Sciatic nerve (tissue), 2 donors: ENCODE measurements at places on chromosomes 3 and 15.

DNA sequence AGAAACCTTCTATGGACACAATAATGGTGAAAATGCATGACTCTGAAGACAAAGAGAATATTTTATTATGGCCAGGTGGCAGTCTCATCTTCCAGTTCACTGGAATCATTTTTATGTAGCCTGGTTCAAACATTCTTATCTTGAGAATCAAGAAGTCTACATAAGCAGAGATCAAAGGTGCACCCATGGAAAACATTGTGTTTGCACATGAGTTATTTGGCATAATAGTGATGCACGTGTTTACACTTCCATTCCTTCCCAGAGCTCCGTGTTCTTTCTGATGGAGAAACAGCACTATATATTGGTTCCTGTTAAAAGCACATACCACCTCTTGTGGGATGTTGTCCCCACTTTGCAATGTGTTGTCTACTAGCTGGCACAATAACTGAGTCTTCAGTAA, 572.2 kb downstream of the GRM7 start:
- no peak for DNase-seq

DNA sequence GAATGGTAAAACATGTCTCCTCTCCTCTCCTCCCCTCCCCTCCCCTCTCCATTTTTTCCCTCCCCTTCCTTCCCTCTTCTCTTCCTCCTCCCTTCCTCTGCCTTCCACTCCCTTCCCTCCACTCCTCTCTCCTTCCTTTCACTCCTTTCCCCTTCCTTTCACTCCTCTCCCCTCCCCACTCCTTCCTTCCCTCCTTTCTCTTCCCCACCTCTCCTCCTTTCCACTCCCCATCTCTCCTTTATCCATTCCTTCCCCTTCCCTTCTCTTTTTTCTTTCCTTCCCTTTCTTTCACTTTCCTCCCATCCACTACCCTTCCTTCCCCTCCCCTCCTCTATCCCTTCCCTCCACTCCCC, 621.9 kb downstream of the AGBL1 start:
- DNase-seq: no peak

- no peak for DNase-seq
These were observed 220.2 kb upstream of the LRTM1 start for GRCh38 chr3:55147856-55148720.

- no peak for DNase-seq
These were observed 149.2 kb upstream of the LINGO1 start for GRCh38 chr15:77781946-77782240.

- no peak for DNase-seq
These were observed 144.2 kb downstream of the ANO10 start for GRCh38 chr3:43477600-43477999.

DNA sequence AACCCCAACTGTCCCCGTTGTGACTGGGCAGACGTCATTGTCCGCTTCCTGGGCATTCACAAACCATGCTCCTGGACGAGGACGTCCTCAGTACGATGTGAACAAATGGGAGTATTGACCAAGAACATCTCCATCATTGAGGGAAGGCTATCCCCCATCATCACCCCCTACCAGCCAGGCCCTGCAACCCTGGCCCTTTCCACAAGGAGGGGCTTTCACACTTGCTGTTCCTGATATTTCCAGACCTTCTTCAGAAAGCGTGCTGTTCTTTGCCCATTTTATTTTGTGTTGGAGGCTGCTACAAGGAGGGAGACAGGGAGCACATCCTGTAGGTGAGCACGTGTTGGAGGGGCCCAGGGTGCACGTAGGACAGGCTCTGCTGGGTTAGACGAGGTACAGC, 277.0 kb upstream of the LRRC3B start:
- no peak for DNase-seq

GRCh38 chr3:50454481-50455070, 48.9 kb downstream of the CACNA2D2 start:
- DNase-seq: no peak

GRCh38 chr15:87135109-87135508, 1055.4 kb downstream of the AGBL1 start:
- DNase-seq: no peak

GRCh38 chr3:144273601-144274000, 302.0 kb downstream of the DIPK2A start:
- no peak for DNase-seq

DNA sequence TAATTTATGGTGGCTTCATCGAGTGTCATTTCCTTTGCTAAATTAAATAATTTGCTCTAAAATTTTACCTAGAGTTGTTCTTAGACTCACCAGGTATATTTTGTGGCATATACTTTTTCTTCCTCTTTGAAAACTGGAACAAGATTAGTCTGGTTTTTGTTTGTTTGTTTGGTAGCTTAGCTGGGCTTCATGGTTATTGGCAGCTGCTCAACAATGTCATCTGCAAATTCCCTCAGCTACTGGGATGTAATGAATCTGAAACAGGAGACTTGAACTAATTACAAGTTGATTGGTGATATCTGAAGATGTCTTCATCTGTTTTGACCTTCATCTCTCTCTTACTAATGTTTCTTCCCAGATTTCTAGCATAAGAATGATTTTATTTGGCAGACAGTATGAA, 270.5 kb upstream of the P2RY1 start:
- no peak for DNase-seq

GRCh38 chr3:106025151-106025722, 156.4 kb upstream of the CBLB start:
- peak; percentile 58 for DNase-seq

GRCh38 chr15:98714922-98715321, 66.6 kb downstream of the IGF1R start:
- no peak for DNase-seq

- no peak for DNase-seq
These were observed 42.1 kb upstream of the TSPAN3 start for GRCh38 chr15:77112838-77113504.

- no peak for DNase-seq
These were observed 36.5 kb downstream of the DZIP1L start for GRCh38 chr3:138078901-138079344.

DNA sequence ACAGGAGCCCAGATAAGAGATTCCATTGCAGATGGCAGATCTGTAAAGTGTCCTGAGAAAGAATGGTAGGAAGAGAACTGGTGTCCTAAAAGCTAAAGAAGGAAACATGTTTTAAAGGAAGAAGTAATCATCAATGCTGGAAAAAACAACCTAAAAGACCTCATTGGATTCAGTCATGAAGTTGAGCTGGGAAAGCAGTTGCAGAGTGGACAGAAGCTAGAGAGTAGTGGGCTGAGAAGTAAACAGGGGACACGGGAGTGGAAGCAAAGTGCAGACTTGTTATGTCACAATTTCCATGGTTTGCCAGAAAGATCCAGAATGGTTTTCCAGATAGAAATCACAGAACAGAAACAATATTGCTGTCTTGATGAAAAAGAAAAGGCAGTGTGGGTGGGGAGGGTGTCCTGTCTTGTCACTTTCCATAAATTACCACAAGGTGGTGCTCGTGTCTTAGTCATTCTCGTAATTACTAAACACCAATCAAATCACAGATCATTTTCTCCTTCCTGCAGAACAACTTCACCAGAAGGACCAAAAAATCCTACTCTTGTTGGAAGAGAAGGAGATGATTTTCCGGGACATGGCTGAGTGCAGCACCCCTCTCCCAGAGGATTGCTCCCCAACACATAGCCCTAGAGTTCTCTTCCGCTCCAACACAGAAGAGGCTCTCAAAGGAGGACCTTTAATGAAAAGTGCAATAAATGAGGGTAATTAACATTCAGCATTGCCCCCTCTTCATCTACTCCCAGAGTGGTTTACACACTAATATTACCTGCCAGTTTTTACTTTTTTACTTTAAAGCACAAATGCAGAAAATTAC, 64.5 kb downstream of the KLHL25 start:
- DNase-seq: no peak

DNA sequence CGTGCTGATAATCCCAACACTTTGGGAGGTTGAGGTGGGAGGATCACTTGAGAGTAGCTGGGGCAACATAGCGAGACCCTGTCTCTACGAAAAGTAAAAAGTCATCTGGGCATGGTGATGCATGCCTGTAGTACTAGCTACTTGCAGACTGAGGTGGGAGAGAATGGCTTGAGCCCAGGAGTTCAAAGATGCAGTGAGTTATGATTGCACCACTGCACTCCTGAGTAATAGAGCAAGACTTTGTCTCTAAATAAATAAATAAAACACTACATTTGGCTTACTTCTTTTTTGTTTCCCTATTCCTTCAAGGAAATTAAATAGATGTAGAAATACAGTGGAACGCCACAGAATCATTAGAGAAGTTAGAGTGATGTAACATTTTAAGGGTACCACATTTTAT, 20.1 kb upstream of the LDHAL6B start:
- DNase-seq: no peak

DNA sequence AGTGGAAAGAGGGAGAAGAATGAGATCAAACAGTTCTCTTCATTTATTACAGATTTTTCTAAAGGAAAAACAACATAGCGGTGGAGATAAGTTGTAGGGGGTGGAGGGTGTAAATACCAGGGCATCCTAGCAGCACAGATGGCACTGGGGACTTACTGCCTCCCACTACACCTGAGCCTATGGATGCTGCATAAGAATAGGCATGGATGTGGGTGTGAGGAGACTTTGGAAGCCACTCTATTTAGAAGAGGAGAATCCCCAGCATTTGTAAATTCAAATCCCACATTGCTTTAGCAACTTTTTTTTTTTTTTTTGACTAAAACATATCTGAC, 27.4 kb upstream of the IL1RAP start:
- no peak for DNase-seq

- DNase-seq: peak; percentile 73
These were observed 21.6 kb upstream of the PLXNA1 start for GRCh38 chr3:126961191-126961790.

DNA sequence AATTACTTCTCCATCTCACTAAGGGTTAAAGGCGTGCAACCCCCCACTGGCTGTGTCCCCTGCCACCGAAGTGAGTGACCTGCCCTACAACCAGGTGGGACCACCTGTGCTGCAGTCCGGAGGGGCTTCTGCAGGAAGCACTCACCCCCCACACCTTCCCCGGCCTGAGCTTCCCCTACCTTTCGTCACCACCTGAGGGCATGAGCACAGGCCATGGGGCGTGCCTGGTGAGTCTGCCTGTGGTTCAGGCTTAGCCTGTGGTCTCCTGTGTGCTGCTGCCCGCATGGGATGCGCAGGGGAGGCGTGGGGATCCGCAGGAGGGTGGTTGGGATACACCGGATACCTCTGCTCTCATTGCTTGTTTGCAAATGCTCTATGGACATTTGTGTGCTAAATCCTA, 46.0 kb downstream of the KLHL25 start:
- peak; percentile 53 for DNase-seq

GRCh38 chr3:72763751-72764440, 84.3 kb downstream of the SHQ1 start:
- DNase-seq: no peak

DNA sequence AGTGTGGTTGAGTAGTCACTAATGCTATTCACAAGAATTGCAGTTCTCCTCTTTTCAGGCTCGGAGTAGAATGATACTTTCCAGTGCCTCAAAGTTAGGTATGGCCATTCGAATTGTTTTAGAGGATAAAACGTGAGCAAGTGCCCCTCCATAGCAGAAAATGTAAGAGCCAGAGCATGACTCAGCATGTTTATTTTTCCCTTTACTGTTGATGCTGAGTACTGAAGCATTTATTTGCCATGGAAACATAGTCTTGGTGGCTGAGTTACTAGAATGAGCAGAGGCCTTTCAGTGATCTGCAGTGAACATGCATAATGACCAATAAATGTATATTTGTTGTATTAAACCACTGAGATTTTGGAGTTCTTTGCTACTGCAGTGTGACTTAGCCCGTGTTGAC, 540.6 kb downstream of the NLGN1 start:
- no peak for DNase-seq

GRCh38 chr3:128551867-128552266, 58.9 kb upstream of the GATA2 start:
- no peak for DNase-seq

- no peak for DNase-seq
These were observed at the start of gene TNK2 for GRCh38 chr3:195907934-195908693. Gene TNK2 (minus strand): TSS chr3:195908551. CDS start chr3:195888588, 19,963 bp downstream.

DNA sequence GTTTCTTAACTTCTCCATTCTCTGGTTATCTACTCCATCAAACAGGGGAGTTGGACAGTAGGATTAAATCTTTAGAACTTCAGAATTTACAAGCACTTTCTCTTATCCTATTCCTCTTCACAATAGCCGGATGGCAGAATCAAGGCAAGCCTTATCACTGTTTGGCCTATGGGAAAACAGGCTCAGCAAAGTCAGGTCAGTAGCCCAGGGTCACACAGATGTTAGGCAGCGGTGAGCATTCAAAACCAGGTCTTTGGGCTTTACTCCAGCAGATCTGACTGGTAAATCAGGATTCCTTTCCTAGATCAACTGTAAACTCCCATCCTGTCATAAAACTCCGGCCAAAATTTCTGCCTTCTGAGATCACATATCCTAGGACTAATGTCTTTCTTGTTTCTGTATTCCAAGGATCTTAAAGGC, 258.4 kb downstream of the OPA1 start:
- no peak for DNase-seq

GRCh38 chr3:21188459-21188858, 562.6 kb downstream of the ZNF385D start:
- DNase-seq: no peak

GRCh38 chr3:128681369-128681829, 30.8 kb upstream of the RPN1 start:
- DNase-seq: no peak

DNA sequence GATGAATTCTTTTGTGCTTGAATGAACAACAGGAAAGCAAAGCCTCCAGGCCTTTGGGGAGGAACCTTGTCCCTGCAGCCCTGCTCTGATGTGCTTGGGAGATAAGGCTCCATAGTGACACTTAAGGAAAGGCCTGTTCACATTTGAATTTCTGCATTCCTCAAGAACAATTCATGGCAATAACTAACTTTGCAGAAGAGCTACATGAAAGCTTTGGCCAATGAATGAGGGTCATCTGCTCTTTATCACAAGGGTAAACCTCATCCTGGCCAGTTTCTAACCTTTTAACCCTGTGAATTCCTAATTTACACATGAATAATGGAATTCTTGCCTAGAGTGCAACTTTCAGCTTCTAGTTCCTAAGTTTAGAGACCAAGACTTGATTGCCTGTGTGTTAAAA, 5.6 kb downstream of the PRTG start:
- DNase-seq: no peak

DNA sequence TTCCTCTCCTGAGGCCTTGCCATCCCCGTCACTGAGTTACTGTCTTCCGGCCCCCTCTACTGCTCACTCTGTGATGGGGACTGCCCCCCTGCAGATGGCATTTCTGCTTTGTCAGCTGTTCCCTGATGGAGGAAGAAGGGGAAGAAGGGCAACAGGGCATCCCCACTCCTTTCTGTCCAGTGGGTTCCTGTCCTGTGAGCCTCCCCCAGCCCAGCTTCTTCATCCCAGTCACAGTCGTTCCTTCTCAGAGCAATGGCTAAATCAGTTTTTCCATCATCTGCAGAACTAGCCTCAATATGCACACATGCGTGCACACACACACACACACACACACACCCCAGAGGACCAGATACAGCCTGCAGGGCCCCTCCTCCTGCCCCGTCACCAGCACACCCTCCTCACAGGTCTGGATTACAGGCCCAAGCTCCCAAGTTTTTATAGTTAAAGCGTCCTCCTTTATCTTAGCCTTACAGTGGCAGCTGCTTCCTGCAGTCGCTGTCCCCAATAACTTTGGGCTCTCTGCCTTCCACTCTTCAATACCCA, 21.4 kb downstream of the ALDH1L1 start:
- DNase-seq: no peak

- no peak for DNase-seq
These were observed 42.3 kb upstream of the ARL8B start for GRCh38 chr3:5079761-5080160.
